Hepatic stellate cell (primary cell): ENCODE measurements at places on chromosomes 2 and 18.
A peak's percentile ranks its signal among the peaks of the same experiment; 100 is the strongest.

DNA sequence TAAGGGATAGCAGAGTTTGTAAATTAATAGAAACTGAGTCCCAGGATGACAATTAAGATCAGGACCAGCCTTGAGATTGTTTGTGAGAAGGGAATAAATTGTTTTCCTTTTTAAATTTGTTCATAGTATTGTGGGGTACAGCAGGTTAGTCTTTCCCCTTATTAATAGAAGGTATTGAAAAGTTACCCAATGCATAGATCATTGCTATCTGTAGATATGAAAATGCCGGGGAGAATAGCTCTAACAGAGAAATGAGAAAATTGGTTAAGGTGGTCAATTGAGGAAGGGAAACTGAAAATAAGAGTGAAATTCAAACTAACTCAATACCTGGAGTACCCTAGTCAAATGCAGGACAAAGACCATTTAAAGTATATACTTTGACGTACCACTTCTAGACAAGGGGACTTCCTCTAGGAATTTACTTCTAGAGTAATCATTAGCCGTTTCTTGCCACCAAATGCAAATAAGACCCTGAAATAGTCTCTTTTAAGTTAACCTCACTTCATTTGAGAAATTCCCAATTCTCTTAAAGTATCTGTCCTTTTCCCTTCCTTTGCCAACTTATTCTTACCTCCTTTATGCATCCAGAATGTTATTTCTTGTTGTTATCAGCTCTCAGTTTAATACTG lies 1224.4 kb upstream of the LRRTM1 start:
- no peak for DNase-seq

DNA sequence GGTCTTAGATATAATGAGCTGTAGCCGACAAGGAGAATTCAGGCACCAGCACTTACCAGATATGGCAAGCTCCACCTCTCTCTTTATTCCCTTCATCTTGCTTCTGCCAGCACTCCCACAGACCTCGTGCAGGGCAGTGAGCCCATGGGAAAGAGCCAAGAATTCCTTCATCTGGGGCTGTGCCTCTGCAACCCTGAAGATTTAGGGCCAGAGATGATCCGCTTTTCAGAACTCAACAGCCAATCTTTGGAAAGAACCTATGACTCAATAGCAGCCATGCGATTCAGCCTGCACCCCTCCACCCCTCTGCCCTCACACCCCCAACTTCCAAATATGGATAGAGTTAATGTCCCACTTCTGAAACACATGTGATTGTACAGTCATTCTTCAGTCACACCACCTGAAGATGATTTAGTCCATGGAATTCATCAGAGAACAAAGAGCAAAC lies 533.7 kb upstream of the TNP1 start:
- peak; percentile 37 for DNase-seq

- DNase-seq = no peak
Observed at GRCh38 chr2:202861987-202862386, 9.6 kb downstream of the ICA1L start.

DNA sequence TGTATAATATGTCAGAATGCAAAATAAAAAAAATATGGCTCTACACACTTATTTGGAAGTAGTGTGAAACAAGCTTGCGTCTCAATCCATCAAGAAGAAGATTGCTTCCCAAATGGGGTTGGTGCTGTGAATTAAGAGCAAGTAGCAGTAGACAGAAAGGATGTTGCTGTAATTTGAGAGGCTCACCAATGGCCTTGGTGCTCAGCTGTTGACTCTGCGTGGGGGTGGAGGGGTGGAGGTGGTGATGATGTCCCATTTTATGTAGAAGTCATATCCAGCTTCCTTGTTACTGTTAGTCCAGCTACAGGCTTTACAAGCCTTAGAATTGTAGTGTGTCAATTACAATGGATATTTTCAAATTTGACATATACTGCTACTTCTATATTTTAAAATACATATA lies 223.4 kb upstream of the RND3 start:
- DNase-seq = no peak

- no peak for DNase-seq
Observed at GRCh38 chr2:231359441-231359840, 36.1 kb upstream of the B3GNT7 start.

GRCh38 chr2:127508631-127509034 lies 17.7 kb downstream of the IWS1 start:
- DNase-seq = peak; percentile 96

DNA sequence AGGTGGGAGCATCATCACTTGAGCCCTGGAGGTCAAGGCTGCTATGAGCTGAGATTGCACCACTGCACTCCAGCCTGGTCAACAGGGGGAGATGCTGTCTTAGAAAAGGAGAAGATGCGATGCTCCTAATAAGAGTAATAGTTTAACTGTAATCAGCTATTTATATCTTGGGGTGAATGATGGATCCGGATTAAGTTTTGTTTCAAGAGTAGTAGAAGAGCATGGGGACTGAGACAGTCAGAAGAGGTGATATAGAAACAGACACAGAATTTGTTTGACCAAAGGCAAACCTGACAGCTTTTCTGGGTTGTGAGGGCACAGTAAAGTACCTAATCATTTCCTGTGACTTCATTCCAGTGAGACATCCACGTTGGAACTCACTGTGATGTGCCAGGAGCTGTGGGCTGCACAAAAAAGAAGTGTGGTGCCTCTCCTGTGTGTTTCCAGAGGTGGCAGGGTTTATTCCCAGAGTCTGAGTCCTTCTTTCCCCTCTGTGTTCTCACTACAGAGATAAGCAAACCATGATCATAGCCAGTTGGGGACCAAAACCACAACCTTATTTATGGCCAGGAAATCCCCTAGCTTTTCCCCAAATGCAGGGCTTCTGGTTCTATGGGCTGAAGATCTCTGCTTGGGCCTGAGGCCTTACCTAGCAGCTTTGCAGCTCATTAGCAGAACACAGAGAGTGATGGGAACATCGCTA lies 113.7 kb downstream of the XRCC5 start:
- no peak for DNase-seq

DNA sequence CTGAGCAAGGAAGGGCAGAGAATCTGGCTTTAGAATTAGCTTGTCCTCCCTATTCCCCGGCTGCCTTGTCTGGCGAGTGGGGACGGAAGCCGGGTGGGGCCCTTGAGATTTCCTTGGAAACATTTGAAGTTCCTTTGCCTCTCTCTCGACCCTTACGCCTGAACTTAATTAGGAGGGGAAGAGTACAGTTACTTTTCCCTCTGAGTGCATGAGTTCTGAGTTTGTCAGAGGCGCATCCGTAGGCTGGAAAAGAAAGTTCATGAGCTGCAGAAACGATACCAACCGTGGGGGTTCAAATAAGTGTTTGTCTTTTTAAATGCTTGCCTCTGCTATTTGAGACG lies 468 bp downstream of the PIKFYVE start:
- DNase-seq = no peak

DNA sequence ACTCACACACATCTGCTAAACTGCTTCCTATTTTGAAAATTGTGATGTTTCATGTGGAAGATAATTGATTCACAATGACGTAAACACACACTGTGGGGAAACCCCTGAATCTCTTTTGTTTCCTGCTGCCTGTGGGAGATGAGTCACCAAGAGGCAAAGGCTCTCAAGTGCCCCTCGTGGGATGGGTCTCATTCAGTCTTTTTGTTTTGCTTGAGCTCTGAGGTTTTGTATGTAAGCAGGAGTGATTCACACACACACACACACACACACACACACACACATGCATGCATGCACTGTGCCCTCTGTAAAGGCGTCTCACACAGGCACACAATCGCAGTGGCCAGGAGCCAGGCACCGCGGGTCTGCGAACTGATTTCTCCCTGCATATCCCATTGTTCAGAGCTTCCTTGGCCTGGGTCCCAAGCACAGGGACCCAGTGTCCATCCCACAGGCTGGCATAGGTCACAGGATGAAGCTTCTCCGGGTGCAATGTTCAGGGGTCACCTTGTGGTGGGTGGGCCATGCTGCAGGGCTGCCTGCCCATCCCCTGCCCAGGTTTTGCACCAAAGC lies 12.1 kb upstream of the ARHGEF4 start:
- peak; percentile 31 for DNase-seq

- no peak for DNase-seq
Observed at GRCh38 chr2:60534052-60534685, 19.3 kb downstream of the BCL11A start.

- peak; percentile 49 for DNase-seq
Observed at GRCh38 chr2:223760838-223761502, 76.4 kb downstream of the AP1S3 start.
